Tibial nerve (tissue), 4 donors: ENCODE measurements at places on chromosomes 1 and 21. TPM values are rescaled to one million over a fixed set of nuclear protein-coding genes. Genes with fewer than 3 reads are reported as not detected.

- DNase-seq = no peak
- no peaks in the 10 kb centered on the region for H3K27me3 ChIP-seq
- no peak overlapping the region for H3K27ac ChIP-seq
- no peaks in the 10 kb centered on the region for H3K4me1 ChIP-seq
- no peaks in the 10 kb centered on the region for H3K36me3 ChIP-seq
Measured at GRCh38 chr1:162835157-162835899, 25.6 kb downstream of the CCDC190 start.

DNA sequence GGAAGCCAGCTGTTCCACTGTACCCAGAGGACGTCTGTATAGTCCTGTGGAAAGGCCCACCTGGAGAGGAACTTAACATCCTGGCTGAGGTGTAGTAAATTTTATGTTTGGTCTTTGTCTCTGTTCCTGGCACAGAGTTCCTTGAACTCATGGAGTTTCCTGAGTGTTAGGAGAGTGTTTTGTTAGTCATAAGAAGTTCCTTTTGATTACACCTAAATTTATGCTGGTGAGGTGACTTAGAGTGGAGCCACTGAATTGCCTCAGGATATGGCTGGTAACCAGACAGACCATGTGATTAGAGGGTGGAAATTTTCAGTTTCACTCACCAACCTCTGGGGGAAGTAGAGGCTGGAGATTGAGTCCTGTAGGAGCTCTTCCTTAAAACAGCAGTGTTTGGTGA is 57.9 kb downstream of the RASAL2 start:
- no peak overlapping the region for H3K4me3 ChIP-seq
- no peak for DNase-seq
- H3K36me3 ChIP-seq = no peaks in the 10 kb centered on the region
- no peaks in the 10 kb centered on the region for H3K27me3 ChIP-seq

GRCh38 chr1:10014016-10014415 is 17.0 kb downstream of the RBP7 start:
- H3K4me1 ChIP-seq = no peaks in the 10 kb centered on the region
- no peak overlapping the region for H3K27ac ChIP-seq
- no peaks in the 10 kb centered on the region for H3K36me3 ChIP-seq
- DNase-seq = no peak

The OR2T2 gene
- not detected for total RNA-seq

The LCE1E gene
- not detected for total RNA-seq
